Stimulated activated CD8-positive, alpha-beta memory T cell treated with anti-CD3 and anti-CD28 coated beads, Interleukin-7, amount 100 ng/mL, for 1 hour (primary cell): ENCODE measurements at places on chromosomes 2 and 18.

DNA sequence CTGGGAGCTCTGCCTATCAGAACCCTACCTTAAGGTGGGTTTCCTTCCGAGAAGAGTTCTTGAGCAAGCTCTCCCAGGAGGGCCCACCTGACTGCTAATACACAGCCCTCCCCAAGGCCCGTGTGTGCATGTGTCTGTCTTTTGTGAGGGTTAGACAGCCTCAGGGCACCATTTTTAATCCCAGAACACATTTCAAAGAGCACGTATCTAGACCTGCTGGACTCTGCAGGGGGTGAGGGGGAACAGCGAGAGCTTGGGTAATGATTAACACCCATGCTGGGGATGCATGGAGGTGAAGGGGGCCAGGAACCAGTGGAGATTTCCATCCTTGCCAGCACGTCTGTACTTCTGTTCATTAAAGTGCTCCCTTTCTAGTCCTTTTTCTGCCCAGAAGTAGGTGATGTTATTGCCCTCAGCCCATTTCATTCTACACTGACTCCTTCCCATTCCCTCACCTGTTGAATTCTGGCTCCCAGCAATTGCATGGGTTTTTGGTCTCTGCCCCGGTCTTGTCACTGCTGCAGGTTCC lies 6.5 kb downstream of the TMEM37 start:
- no peak for DNase-seq

DNA sequence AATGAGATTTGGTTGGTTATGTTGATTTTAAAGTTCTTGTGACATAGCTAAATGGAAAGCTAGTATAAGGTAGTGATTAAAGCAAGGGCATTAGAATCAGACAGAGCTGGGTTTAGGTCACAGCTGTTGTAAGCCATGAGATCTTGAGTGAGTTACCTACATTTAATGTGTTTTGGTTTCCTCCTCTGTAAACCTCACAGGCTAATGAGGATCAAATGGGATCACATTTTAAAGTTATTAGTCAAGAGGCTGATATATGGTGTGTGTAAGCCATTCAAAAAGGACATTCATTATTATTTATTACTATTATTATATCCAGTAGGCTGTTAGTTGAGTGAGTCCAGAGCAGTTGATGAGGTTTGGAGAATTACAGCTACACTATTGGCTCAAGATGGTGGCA lies 416.2 kb downstream of the IRS1 start:
- no peak for DNase-seq

- no peak for DNase-seq
These were observed 225.3 kb downstream of the AGPS start for GRCh38 chr2:177617849-177618248.

GRCh38 chr2:38735999-38736320 lies 15.2 kb downstream of the SRSF7 start:
- DNase-seq = no peak

DNA sequence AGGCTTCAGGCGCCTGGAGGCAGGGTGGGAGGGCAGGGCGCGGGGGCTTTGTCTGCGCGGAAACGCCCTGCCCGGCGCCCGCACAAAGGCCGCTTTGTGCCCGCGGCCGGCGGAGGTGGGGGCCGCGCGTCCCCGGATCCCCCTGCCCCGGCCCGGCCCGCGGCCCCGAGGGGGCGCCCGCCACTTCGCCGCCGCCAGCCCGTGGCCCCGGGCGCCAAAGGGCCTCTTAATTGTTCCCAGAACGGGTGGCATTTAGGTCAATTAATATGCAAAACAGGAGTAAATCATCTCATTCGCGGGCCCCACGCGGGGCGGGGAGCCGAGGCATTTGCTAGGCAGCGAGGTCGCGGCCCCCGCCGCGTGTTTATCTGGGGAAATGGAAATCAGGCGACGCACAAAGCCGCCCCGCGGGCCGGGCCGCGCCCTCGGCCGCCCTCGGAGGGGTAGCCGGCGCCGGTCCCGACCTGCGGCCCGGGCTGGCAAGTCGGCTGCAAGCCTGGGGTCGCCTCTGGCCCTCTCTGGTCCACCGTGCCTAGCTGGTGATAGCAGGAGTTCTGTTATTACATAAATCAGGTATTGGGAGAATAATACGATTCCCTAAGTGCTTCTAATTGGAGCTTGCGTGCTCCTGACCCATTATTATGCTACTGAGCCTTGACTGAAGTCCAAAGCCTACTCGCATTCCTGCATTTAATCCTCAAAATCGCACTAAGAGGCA lies 148.2 kb upstream of the GLI2 start:
- DNase-seq = no peak

DNA sequence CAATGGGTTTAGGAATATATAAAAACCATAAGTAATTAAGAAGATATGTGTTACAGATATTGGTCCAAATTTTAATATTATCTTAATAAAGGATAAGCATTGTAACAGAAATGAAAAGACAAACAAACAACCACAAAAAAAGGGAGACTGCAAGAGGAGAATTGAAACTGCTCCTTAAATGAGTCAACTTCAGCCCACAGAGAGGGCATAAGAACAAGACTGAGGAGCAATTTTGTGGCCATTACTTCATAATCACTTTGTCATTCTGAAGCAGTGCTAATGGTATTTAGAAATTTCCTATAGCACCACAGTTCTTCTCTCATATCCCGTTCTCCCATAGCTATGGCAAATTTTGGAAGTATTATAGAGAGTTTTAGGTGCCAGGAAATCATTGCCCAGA lies 193.2 kb upstream of the HNMT start:
- no peak for DNase-seq

DNA sequence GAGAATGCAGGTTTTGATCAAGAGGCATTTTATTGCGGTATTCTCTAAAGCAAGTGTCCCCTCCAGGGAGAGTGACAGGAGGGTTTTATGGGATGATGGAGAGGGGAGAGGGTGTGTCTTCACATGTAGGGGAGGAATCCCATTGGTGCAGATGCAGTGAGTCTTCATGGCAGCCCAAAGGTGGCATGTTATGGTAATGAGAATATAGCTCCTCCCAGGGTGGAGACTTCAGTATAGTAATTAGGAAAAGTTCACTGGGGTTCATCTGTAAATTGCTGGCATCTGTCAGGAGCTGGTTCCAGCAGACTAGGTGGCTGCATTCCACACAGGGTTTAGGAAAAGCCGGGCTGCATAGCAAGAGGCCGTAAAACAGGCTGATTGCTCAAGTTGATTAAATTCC lies 230.7 kb upstream of the CCDC68 start:
- DNase-seq = no peak

GRCh38 chr2:217915706-217916105 lies 87.1 kb downstream of the TNS1 start:
- DNase-seq = no peak

DNA sequence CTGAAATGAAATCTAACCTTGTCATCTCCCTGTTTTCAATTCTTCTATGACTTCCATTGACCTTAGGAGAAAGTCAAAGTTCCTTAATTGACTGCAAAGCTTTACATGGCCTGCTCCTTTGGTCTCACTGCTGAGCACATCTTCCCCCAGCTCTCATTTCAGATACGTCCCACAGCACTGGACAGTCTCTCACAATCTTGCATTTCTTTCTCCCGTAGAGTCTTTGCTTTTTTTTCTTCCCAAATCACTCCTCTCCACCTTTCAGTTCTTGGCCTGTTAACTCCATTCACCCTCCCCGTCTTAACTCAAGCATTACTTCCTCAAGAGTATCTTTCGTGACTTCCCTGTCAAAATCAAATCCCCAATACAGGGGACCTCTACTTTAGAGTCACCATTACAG lies 67.2 kb downstream of the DDX1 start:
- no peak for DNase-seq

DNA sequence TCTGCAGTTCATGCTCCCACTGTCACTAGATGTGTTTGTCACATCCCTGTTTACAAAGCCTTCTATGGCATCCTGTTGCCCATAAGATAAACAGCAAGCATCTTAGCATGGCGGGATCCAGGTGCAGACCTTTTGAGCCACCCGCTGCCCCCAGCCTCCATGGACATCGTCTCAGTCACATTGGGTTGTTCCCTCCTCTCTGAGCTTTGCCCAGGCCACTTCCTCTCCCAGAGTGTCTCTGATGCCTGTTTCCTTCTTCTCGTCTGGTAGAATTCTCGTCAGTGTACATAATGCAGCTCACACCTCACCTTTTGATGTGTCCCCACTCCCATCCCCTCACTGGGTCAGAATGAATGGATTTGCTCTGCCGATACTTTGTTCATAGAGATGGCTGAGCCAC lies 239.0 kb upstream of the APCDD1 start:
- DNase-seq = no peak

- DNase-seq = no peak
These were observed 251.4 kb downstream of the GLI2 start for GRCh38 chr2:120986898-120987650.

DNA sequence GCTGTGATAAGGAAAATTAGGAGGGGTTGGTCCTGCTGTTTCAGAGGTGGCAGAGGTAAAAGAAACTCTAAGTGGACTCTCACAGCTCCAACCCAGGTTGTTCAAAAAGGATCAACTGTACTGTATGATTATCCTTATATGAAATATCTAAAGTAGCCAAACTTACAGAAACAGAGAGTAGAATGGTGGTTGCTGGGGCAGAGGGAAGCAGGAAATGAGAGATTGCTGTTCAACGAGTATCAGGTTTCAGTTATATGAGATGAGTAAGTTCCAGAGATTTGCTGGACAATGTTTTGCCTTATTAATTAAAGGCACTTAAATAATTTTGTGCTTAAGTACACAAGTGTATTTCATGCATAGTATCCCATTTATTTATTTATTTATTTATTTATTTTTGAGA lies 972.0 kb upstream of the LRRTM1 start:
- DNase-seq = no peak
